H54 (cell line): ENCODE measurements at places on chromosomes 5 and 9.

DNA sequence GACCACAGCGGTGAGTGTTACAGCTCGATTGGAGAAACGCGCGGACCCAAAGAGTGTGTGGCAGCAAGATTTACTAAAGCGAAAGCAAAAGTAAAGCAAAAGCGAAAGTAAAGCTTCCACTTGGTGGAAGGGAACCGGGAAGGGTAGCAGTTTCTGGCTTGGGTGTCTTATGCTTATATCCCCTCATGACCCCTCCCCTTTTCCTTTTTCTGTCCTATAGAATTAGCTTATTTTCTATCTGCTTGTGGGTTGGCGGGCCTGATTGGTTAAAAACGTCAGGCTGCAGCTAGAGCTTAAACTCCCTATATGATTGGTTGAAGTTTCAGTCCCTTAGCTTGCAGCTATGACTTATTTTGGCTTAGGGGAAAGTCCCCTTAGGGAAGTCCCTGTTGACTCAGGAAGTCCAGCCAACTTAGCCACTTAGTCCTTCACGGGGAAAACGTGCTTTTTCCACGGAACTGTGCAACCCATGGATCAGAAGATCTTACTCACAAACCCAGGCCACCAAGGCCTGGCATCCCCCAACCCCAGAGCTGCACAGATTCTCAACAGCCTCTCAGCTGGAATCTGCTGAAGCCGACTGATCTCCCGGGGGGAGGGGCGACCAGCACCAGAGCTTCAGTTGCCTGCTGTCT lies 114.2 kb upstream of the ADAMTS16 start:
- DNase-seq = peak; percentile 42

DNA sequence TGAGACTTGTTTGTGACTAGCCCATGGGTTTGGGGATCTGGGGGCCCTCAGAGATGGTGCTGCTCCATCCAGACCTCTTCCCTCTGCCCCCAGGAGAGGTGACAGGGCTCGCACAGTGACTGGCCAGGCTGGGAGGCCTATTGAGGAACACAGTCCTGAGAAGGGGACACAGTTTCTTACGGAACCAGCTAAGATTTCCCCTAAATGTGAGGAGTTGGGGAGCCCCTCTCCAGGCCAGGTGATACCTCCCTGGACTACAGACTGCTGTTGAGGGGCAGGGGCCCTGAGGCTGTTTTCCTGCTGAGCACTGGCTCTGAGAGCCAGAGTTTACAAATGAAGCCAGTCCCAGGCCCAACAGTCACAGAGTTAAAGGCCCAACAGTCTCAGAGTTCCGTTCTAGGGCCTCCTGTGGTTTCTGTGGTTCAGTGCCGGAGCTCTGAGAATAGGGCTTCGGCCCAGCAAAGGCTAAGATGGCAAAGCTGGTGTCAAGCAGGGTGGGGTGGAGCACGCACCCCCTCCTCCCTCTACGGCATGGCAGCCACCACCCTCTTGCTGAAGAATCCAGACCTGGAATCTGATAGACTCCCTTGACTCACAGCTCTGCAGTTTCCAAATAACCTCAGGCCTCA lies 1.1 kb upstream of the SEMA4D start:
- no peak for DNase-seq

DNA sequence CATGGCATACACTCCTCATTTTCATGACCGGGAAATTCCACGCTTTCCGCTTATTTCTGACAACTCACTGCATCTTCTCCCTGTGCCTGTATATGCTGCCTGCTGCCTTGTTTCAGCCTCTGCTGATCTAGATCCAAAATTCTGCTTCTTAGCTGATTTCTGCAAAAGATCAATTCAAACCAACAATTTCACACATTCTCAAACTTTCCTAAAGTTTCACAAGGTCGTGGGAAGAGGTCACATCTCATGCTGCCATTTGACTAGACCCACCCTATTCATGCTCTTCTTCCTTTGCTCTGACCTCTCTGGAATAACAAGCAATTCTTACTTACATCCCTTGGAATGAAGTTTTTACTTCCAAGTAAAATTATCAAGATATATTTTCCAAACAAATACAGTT lies 84.5 kb downstream of the TMEM167A start:
- no peak for DNase-seq

DNA sequence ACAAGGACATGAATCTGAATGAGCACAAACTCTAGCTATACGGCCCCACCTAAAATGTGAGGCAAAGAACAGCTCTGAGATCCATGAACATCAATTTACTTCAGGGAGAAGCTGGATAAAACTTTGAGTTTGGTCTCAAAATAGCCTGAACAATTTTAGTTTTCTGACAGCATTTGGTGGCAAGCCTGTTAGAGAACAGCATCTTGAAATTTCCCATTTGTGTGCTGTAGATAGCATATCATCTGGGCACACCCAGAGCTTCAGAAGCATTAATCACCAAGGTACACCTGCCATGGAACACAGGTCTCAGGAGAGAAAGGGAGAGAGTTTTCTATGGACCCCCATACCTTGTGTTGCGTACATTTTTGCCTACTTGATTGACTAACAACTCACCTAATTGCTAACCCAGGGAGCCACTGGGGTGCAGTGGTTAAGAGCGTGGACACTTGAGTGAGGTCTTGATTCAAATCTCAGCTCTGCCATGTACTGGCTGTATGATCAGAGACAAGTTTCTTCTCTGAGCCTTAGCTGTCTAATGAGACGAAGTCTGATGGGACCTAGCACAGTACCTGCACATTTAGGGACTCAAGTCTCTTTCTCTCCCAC lies 264.9 kb downstream of the PIK3R1 start:
- no peak for DNase-seq

- DNase-seq = no peak
Measured at GRCh38 chr9:112140936-112141335, 34.2 kb downstream of the SUSD1 start.

DNA sequence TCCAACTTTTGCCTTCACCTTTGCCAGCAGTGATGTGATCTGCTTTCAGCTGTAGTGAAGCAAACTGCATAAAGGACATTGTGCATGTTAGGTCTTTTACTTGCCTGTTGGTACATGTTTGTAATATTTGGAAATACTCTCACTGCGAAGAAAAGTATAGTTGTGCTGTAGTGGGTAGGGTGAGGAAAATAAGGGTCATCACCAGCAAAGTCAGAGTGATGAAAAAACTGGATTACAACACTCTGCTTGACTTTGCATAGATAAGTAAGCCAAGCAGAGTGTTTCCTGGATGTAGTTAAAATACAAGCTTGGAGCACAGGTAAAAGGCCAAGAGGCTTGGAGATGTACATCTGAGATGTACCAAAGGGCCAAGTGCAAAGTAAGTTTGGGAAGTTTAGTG lies 16.7 kb downstream of the TGFBR1 start:
- DNase-seq = no peak

DNA sequence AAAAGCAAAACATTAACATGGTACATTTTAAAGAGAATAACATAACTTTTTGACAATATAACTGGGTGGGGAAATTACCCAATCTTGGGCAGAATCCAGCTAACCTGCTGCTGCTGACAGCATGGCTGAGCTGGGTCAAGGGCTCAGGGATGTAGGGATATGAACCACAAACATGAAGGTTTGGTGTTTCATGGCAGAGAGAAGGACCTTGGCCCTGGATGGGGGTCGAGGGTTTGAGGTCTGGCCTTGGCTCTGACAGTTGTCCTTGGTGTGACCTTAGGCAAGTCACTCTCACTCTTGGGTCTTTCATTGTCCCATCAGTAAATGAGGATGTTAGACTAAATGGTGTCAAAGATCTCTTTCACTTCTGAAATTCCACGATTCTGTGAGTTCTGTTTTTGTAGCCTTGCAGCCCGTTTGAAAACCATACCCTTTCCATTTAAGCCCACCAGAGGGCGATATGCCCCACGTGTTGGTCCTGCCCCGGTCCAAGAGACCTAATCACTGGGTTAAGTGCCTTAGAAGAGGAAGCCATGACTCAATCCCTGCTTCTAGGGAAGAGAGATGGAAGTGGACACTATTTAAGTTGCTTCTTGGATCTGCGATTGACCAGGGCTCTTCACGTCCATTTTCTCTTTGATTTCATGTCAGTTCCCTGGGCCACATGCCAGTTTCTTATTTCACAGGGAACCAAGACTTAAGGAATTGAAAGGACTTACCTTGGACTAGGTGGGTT lies 56.8 kb upstream of the TEX48 start:
- DNase-seq = peak; percentile 43

DNA sequence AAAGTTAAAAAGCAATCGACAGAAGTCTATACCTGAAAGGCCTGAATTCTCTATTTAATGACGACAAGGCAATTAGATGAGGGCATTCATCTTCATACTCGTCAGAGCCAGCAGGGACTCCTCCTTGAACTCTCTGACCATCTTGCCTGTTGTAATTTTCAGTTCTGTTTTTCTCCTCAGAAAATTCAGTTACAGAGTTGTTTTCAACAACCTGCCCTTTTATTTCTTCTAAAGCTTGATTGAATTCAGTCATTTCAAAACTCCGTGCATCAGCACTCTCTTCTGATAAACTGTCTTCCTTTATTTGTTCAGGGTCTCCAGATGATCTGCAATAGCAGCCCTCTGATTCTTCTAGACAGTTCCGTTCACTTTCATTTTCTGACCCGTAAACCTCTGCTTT lies 15.6 kb downstream of the RIOK2 start:
- DNase-seq = no peak

- no peak for DNase-seq
Measured at GRCh38 chr5:85500869-85501268, 1116.2 kb upstream of the EDIL3 start.

- DNase-seq = no peak
Measured at GRCh38 chr5:151251621-151252020, 1.4 kb upstream of the GM2A start.

DNA sequence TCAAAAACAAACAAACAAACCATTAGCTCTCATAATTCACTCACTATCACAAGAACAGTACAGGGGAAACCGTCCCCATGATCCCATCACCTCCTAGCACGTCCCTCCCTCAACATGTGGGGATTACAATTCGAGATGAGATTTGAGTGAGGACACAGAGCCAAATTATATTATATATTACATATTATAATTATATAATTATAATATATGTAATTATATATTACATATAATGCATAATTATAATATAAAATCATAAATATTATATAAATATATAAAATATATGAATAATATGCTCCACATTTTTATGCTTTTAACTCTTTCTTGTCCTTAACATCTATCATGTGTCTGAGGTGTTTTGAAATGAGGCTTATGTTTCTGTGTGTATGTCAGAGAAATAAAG lies 3.4 kb upstream of the C9 start:
- no peak for DNase-seq

GRCh38 chr5:95809414-95809960 lies 13.0 kb downstream of the GLRX start:
- no peak for DNase-seq

- DNase-seq = peak; percentile 57
Measured at GRCh38 chr5:178249191-178249989, 16.8 kb upstream of the PHYKPL start.
